ENCODE measurements at places on chromosomes 7 and 10.

- DNase-seq: no peak
Observed at GRCh38 chr10:116802474-116802873, 46.8 kb upstream of the ENO4 start.

DNA sequence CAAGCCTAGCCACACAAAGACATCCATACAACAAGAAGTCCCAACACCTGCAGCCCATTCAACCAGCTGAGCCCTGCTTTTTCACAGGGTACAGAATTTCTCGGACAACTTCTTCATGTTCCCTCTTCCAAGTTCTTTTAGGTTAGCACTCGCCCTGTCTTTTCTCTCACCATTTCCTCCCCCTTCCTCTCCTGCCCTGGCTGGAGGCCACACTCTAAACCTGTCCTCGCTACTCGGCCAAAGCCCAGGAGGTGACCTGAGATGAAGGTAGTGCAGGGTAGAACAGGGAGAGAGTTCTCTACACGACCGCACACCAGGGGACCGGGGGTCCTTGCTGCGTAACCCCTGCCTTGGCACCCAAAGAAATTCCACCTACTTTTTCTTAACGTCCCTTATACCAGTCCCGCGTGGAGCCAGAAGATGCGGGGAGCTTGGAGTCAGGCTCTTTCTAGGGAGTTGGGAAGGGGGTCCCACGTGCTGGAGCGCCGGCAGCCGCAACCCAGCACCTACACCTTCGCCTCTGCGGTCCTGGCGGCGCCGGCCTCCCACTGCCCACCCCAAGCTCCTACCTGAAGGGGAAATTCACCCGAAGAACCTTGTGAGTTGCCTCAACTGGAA lies 16.0 kb upstream of the DLX6 start:
- no peak for DNase-seq

- no peak for DNase-seq
Observed at GRCh38 chr7:126524967-126525366, 727.8 kb downstream of the GRM8 start.

- DNase-seq: no peak
Observed at GRCh38 chr10:132659206-132660091, 121.9 kb downstream of the INPP5A start.

DNA sequence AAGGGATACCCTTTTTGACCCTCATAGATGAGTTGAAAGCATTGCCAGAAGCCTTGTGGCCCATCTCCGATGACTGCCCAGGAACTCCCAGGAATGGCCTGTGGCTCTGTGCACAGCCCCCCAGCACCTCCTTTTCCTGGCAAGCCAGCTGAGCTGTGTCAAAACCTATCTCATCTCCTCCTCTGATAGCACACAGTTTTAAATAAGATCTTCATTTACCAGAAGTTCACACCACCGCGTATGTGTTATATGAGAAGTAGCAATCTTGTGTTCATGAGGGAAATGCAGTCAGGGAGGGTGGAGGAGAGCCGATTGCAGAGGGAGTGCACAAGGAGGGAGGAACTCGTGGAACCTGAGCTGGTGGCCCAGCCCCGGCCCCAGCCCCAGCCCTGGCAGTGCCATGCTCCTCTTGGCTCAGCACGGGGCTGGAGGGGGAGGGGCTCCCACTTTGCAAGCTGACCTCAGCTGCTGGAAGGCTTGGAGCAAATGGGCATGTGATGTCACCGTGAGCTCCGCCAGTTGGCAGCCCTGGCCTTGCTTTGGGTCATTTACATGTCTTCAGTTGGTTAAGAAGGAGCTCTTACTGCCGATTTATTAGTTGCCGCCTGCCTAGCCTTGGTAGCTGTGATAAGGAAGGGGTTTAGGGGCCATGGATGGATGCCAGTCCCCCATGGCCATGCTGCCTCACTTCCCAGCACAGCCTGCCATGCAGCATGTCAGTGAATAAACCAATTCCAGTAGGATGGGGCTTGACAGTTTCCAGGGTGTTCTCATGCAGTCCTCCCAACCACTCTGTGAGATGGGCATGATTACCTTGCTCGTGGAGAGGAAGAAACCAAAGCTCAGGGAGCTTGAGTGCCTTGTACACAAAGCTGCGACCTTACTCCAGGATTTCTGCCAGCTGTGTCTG lies 20.0 kb downstream of the UNC5B start:
- no peak for DNase-seq

GRCh38 chr10:13019280-13019679 lies 17.8 kb upstream of the CCDC3 start:
- no peak for DNase-seq

- DNase-seq: no peak
Observed at GRCh38 chr10:133260895-133261725, 15.6 kb downstream of the ADAM8 start.

DNA sequence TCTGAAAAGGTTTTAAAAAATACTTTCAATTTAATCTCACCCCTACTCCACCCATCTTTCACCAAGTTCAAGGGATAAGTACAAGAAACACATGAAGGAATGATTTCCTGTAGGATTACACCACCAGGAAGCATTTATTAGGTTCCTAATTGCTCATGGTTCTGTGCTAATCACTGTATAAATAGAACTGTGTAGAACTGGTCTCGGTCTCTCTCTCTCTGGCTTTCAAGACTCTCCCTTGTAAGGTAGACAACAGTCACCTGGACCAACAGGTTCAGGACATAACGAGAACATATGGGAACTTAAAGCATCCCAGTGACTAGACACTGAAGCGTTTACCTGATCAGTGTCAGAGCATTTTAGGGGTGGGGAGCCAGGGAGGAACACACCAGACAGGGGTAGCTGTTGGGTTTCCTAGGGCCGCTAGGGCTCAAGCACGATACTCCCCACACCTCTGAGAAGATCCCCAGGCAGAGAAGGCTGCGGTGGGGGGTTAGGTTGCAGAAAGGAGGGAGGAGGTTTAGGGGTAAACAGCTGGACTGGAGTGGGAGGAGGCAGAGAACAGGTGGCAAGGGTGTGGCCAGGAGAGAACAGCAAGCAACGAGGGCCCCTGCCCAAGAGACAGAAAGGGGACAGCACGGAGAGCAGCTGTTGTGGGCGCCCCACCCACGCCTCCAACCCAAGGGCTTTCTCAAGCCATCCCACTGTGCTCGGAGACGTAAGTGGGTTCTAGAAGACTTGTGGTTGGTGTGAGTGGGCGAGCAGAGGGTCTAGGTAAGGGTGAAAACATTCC lies 52.5 kb upstream of the USP6NL start:
- DNase-seq: no peak

DNA sequence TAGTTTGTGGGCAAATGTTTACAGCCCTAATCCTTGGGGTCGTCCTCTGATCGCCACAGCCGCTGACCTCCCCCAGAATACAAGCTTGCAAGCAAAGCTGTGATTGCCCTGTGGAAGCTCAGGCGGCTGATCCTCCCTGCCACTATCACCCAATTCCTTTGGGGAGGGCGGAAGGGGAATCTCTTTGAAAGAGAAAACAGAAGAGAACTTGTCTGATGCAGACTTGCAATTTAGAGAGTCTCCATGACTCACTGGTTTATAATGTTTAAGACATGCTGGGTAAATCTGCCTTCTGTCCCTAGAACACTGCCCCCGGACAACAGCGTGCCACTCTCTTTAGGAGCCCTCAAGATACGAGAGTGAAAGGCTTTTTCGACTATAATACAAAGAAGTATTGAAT lies 75.5 kb downstream of the NRP1 start:
- DNase-seq: peak; percentile 53

DNA sequence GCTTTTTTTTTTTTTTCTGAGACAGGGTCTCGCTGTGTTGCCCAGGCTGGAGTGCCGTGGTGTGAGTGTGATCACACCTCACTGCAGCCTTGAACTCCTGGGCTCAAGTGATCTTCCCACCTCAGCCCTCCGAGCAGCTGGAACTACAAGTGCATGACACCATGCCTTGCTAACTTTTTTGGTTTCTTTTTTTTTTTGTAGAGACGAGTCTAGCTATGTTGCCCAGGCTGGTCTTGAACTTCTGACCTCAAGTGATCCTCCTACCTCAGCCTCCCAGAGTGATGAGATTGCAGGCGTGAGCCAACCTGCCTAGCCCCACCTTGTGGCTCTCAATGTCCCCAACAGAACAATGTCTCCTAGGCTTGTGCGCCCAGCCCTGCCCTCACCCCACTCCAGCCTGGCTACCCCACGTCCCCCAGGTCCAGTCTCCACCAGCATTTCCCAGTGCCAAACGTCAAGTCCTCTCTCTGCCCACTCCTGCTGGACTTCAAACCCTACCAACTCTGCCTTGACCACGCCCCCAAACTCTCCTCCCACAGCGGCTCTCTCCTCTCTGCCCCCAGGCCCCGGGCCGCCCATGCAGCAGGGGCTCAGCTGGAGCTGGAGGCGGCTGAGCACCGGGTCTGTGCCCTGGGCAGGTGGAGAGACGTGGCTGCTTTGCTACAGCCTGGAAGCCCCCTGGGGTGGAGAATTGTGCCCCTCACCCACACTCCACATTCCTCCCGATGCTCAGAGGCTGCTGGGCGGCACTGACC lies 18.9 kb downstream of the BHLHA15 start:
- DNase-seq: no peak

- no peak for DNase-seq
Observed at GRCh38 chr7:22992874-22993840, 20.8 kb downstream of the HYCC1 start.
